Heart left ventricle (tissue), 16 donors: ENCODE measurements at places on chromosomes 6 and 20. TPM values are rescaled to one million over a fixed set of nuclear protein-coding genes. Genes with fewer than 3 reads are reported as not detected.

CAPN11 gene
- polyA plus RNA-seq = 0.08 TPM

FGD2 gene
- 4.1 TPM for polyA plus RNA-seq

HLA-DRB1 gene
- 32.3 TPM for polyA plus RNA-seq

CDH4 gene
- 0.07 TPM for polyA plus RNA-seq

OPN5 gene
- 0.11 TPM for polyA plus RNA-seq

DNA sequence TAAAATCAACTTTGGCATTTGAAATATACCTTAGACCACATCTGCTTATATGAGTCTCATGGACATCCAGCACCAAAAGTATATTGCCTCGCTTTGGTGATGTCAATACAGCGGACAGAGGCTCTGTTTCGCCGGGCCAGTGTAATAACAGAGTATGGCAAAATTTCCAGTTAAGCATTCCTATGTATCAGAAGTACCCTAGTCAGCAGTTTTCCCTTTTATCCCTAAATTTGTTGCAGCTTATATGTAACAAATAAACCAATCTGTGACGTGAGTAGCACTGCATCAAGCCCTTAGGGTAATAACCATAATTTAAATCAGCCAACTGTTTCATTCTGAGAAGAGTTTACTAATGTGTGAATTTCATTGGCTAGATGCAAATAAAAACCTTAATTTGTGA lies 585.5 kb upstream of the ADGRB3 start:
- DNase-seq = no peak

DNA sequence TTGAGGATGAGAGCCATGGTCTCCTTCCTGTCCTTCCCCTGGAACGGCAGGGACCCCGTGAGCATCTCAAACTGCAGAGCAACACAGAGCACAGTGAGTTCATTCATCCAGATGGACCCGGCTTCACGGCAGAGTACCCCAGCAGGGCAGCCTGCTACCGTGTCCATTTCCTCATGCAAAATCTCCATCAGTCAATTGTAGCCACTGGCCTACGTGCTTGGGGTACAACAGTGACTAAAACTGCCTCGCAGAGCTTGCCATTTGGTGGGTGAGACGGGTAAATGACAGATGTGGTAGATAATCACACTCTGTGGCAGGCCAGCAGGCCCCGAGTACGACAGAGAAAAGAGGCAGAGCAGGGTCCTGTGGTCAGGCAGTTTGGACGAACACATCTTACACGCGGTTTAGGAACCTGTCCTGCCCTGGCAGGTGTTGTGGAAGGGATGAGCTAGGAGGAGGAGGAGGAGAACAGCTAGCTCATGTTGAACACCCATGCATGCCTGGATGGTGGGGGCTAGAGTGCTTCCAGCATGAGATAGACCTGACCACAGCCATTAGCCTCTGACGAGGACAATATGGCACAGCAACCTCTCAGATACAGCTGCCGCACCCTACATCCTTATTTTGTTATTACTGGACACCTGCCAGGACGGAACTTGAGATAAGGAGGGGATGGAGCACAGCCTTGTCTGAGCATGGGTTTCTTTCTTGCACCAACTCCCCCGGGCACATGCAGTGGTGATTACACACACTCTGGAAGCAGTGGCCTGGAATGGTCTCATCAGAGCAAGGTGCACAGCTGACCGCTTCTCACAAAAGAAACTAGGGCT lies 95.6 kb downstream of the RAMACL start:
- no peak for DNase-seq

DNA sequence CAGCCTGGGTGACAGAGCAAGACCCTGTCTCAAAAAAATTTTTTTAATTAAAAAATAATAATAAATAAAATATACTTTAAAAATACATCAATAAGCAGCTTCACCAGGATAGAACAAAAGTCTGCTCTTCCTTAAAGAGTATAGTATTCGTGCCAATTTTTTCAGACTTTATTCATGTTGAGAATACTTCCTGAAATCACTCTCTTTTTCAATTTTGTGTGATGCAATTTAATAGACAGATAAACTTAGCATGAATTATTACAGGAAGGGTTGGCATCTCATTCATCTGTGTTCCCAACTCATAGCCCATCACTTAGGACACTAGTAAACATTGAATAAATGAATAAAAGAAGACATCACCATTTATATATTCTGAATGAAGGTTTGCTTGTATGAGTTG lies 52.4 kb downstream of the IPCEF1 start:
- DNase-seq = no peak

GRCh38 chr20:2767768-2768631 lies 32.4 kb downstream of the CPXM1 start:
- no peak for DNase-seq

GRCh38 chr20:44833437-44833836 lies 23.1 kb upstream of the RIMS4 start:
- no peak for DNase-seq
